ENCODE measurements at places on chromosomes 16 and 17.
A peak's percentile ranks its signal among the peaks of the same experiment; 100 is the strongest.

GRCh38 chr16:81956213-81956948, 54.9 kb downstream of the SDR42E1 start:
- DNase-seq, result no peak

GRCh38 chr17:17748604-17749003, 67.3 kb downstream of the RAI1 start:
- DNase-seq, result no peak

DNA sequence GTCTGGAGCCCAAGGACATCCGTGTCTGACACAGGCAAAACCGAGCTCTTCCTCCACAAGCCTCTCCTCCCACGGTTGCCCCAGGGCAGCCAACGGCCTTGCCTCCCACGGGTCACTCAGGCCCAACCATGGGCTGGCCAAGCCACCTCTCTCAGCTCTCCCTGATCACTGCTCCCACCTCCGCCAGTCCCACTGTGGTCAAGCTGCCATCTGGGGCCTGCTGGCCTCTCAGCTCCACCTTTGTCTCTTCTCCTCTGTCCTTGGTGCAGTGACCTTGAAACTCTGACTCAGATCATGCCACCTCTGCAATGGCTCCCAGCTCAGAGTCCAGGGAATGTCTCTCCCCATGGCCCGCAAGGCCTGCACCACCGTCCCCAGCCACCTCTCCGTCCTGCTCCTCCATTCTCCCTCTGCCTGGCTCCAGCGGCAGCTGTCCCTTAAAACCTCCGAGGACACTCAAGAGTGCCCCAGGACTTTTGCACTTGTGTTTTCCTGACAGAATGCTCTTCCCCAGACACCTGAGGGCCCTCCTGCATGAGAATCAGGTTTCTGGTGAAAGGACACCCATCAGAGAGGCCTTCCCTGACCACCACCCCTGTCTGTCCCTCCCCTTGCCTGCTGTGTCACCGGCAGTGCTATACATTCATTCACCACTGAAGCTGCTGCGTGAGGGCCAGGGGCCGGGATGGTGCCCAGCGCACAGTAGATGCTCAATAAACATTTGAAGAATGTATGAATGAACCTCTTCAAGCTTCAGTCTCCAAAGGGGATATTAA, 19.3 kb downstream of the PEMT start:
- no peak for DNase-seq

GRCh38 chr17:77734371-77735080, 224.0 kb upstream of the TNRC6C start:
- DNase-seq, result no peak

- peak; percentile 84 for DNase-seq
Measured at GRCh38 chr16:3101018-3101840, 2.1 kb upstream of the ZSCAN10 start.

GRCh38 chr17:57257195-57257894, 1.0 kb downstream of the MSI2 start:
- DNase-seq, result peak; percentile 39

- no peak for DNase-seq
Measured at GRCh38 chr17:67821871-67822367, 3.4 kb upstream of the BPTF start.

GRCh38 chr17:37570527-37571093, 38.6 kb downstream of the SYNRG start:
- peak; percentile 57 for DNase-seq

DNA sequence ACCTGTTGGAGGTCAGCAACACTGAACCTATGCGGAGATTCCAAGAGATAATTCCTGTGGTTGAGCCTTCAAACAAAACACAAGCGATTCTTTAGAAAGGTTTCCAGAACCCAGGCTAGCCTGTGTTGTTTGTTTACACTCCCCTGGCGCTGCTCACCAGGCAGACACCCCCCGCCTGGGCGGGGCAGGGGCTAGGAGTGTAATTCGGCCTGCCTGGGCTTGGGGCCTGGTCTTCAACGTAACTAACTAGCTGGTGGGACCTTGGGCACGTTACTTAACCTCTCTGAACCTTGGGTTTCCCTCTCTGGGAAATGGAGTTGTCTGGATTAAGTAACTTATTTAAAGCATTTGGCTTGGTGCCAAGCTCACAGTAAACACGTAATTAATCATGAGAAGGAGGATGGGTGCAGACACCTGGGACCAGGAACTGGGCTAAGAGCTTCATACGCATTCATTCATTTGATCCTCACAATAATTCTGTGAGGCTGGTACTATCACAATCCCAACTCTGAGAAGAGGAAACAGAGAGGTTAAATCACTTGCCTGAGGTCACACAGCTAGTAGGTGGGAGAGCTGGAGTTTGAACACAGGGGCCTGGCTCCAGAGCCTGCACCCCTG, 7.6 kb upstream of the ARHGAP27 start:
- peak; percentile 35 for DNase-seq

DNA sequence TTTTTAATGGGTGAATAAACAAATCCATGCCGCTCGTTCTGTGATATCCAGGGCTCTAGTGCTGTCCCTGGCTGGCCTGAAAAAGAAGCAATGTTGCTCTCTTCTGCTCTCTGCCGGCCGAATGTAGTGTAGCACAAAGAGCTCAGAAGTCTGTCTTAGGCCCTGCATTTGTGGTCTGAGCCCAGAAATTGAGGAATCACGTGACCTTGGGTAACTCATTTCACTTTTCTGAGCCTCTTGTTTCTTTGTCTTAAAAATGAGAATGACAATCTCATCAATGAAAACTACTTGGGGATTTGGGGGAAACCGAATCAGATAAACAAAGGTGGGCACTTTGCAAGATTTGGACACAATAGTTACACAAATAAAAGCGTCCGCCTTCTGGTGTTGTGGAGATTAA, 381.6 kb upstream of the ASIC2 start:
- DNase-seq, result peak; percentile 46

DNA sequence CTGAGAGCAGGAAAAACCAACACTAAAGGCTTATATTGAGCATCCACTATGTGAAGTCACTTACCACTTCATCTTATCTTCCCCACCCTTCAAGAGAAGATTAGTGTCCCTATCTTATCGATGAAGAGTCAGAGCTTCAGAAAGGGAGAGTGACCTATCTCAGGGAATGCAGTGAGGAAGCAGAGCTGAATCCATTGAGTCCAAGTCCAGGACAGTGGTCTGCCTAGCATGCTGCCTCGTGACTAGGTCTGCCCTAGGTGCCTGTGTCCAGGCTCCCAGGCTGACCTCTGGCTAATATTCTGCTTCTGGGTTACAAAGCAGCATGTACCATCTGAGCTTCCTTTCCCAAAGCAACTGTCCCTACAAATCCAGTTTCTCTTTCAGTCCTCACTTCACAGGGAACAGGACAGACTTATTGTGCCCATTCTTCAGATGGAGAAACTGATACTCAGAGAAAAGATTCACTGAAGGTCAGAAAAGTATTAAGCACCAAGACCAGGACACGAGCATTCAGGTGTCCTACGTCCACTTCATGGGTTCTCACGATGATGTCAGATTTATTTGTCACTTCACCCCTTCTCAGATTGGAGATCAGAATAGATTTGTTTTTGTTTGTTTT, 13.3 kb upstream of the FZD2 start:
- no peak for DNase-seq

- DNase-seq, result peak; percentile 67
Measured at GRCh38 chr17:13002761-13003453, 14.9 kb downstream of the ELAC2 start.
